ENCODE measurements at places on chromosomes 2 and 18.

GRCh38 chr2:124875627-124876244, 850.6 kb downstream of the CNTNAP5 start:
- DNase-seq = no peak

DNA sequence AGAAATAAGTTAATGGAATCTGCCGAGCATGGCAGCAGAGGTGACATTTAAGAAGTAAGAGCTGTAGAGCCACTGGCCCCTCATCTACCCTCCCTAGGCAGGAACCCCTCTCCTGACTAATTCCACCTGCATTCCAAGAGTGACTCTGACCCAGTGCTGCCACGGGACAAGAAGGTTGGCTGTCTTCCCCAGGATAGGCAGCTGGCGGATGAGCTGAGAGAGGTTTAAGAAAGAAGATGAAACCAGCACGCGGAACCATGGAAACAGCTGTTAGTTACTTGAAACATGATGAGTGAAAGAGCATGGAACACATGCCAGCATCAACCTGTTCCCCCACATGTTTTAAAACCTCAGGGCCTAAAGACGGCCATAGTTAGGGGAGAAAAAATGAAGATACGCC, 74.1 kb downstream of the RND3 start:
- DNase-seq = peak; percentile 42

DNA sequence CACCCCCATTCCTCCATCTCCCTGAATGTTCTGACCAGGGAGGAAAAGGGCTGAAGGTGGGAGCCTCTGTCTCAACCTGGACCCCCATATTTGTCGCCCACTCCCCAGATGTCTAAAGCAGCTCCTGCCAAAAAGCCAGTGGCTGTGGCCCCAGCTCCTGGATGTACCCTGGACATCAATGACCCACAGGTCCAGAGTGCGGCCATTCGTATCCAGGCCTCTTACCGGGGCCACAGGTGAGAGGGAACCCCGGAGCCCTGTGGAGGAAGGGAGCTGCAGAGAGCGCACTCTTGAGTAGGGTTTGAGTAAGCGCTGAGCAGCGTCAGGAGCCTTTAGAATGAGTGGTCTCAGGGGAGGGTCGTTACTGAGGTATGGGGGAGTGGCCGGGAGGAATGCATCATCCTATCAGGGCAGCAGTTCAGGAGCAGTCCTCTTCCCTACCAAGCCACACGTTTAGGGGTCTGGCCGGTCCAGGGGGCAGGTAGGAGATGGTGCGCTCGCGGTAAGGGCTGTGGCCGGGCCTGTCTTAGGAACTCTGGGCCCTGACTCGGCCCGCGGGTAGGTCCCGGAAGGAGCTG, 2.4 kb upstream of the GMPPA start:
- no peak for DNase-seq

GRCh38 chr18:32333781-32334180, 136.9 kb downstream of the GAREM1 start:
- DNase-seq = no peak
